ENCODE measurements at places on chromosomes 5 and 9.

DNA sequence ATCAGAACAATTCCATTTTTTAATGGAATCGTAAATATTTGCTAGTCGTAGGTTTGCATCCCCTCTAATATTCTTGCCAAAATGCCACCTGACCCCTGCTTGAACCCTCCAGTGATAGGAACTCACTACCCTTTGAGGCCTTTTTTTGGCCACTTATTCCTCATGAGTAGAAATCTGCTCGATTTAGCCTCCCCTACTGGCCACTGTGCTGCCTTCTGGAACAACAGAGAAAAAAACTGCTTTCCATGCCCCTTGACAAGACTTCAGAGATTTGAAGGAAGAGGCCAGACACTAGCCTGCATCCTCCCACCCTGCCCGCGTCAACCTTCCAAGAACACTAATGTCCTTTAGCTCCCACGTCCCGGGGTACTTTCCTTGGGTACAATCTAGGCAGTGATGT, 4.1 kb downstream of the CCDC69 start:
- no peak for DNase-seq

GRCh38 chr9:128946571-128947276, 679 bp downstream of the DOLK start:
- DNase-seq, result peak; percentile 12

- no peak for DNase-seq
These were observed 12.5 kb downstream of the ST8SIA4 start for GRCh38 chr5:100890461-100891008.

- DNase-seq, result no peak
These were observed 55.8 kb downstream of the PSMB7 start for GRCh38 chr9:124359426-124359825.

DNA sequence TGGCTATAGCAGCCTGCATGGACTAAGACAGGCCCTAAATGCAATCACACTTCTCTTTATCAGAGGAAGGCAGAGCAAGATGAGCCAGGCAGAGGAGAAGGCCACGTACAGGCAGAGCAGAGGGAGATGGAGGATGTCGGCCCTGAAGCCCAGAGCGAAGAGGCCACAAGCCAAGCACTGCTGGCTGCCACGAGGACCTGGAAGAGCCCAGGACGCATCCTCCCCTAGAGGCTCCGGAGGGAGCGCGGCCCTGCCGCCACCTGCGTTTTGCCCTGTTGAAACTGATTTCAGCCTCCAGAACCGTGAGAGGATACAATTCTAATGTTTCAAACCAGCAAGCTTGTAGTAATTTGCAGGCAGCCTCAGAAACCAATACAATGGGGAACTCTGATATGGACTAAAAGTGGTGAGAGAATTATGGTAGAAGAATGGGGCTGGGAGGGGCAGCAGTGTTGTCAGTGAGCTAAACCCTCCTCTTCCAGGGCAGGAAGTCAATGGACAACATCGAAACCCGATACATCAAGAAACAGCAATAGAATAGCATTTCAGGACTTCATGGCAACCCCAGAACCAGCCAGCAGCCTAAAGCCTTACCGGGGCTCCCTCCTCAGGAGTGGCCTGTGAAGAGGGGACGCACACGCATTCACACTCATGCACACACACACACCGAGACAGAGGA, 32.6 kb downstream of the ADAMTS2 start:
- peak; percentile 13 for DNase-seq

Measured in fibroblast of skin of scalp (primary cell).